ENCODE measurements at places on chromosomes 3 and 15.

- no peak for DNase-seq
Observed at GRCh38 chr3:186128158-186128557, 19.3 kb upstream of the ETV5 start.

DNA sequence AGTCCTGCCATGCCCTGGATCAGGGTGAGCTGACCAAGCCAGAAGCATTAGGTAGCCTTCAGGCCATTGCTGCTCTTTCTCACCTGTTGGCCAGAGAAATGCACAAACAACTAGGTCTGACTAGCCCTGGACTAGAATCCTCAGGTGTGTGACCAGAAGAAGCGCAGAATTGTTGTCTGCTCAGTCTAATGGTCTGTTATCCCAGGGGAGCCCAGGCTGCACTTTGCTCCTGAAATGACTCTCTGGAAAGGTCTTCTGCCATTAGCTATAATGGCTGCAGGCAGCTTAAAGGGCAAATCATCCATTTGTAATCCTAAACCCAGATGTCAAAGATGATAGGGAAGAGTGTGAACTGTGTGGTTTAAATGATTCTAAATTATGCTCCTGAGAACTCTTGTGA, 246.1 kb downstream of the NFKBIZ start:
- no peak for DNase-seq

DNA sequence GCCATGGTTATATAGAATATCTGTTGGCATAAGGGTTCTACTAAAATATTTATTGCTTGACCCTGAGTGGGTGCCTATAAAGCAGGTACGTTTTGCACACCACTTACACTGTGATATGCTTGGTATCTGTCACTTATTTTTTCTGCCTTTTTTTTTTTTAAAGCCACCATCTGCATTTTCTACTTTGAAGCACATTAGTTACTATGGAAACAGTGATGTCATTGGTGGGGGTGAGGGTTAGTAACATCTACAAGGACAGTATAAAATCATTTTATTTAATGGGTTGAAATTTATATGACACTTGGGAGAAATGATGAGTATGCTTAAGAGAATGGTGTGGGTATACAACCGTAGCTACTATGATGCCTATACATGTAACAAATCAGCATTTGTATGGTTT, 25.6 kb downstream of the SLCO3A1 start:
- no peak for DNase-seq

DNA sequence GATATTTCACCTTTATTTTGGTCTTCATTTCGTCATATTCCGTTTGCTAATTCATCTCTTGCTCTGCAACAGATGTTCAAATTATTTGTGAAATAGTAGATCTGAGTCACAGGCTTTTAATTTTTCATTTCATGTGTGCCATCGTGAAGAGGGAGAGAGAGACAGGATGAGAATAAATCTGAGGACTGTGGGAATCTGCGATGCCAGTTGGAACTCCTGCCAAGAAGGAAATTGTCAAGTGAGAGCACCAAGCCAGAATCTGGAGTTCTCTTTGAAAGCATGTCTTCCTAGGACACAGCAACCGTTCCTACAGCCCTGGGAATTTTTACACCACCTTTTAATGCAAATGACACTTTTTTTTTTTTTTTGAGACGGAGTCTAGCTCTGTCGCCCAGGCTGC, 48.8 kb downstream of the NSMCE3 start:
- DNase-seq: no peak

DNA sequence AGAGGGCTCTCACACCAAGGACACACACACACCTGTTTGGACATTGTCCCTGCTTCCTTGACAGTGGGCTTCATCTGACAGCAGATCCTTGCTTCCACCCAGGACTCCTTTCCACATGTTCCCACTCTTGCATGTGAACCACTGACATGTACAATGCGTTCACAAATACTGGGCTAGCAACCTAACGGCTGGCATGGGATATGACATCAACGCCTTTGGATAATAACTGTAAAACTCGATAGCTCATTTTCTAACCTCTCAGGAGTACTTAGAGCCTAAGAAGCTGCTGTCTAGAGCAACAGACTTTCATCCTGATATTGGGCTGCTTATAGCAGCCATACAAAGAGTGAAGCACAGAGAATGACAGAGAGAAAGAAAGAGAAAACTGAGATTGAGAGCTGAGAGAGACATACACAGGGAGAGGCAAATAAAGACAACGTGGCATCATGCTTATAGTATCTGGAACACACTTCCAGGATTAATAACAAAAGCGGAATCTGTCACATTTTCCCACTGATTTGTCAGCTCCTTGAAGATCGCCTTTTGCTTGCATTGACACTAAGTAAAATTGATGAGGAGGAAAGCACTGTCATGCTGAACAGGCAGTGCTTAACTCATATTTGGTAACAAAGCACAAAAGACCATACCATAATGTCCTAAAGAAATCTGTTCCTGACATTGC, 1.7 kb downstream of the GUCA1C start:
- no peak for DNase-seq

DNA sequence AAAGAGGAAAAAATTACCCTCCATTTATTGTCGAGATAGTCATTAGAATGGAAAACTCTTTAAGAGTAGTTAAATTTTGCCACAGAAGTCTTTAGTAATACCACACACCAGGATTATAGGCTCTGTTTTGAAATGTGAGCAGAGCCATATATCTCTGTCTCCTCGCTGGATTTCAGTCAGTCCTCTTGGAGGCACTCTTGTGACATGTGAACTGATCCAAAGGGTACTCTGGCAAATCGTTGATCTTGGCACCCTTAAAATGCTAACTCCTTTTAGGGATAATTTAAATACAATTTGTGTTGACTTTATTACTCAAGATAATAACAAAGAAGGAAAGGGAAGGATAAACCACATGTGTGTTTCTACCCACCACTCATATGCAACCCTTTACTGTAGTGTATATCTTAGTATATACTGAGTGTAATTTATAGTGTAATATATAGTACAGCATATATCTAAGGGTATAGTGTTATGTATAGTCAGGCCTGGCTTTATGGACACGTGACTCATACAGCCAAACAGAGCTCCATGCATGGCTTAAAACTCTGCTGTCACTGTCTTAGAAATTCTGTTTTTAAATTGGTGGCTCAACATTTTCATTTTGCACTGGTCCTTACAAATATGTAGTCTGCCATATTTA, 12.3 kb upstream of the KPNA4 start:
- DNase-seq: no peak

DNA sequence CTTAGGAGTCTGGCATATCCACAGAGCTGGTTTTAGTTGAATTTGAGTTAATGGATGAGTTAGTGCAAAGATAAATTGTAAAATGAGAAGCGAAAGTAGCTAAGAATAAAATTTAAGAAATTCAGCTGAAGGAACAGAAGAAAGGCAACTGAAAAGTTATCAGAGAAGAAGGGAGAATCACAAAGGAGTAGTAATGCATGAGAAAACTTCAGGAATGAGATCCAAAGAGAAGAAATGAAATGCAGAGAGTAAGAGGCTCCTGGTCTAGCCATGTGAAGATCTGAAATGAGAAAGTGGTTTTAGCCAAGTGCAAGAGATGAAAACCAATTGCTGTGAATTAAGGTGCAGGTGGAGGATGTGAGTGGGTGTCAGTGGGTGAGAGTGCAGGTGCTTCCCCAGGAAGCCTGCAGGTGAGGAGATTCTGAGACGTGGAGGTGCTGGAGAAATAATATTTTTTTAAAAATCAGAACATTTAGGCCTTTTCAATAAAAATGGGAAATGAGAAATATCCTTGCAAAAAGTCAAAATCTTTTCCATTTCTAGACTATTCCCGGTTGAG, 18.5 kb downstream of the KBTBD8 start:
- no peak for DNase-seq

GRCh38 chr3:39000008-39000450, 51.7 kb downstream of the SCN11A start:
- DNase-seq: no peak

DNA sequence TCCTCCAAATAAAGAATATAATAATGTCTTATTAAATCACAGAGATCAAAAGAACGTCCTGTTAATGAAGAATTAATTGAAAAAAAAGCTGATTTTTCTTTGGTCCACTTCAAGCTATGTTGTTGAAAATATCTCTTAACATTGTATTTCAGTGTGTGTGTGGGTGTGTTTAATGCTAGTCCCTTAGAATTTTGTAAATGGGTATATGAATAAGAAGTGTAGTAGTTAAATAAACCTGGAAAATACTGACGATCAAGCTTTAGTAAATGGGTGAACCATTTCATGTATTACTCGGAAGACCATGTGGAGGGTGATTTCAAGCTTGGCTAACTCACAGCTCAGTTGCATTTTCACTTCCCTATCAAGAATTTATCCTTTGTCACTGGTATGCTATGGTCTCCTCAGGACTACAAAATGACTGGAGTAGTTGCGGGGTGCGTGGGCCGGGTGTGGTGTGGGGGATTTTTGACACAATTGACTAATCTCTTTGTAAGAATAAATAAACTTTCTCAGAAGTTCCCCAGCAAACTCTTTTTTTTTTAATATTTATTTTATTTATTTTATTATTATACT, 586.4 kb downstream of the GRM7 start:
- no peak for DNase-seq

DNA sequence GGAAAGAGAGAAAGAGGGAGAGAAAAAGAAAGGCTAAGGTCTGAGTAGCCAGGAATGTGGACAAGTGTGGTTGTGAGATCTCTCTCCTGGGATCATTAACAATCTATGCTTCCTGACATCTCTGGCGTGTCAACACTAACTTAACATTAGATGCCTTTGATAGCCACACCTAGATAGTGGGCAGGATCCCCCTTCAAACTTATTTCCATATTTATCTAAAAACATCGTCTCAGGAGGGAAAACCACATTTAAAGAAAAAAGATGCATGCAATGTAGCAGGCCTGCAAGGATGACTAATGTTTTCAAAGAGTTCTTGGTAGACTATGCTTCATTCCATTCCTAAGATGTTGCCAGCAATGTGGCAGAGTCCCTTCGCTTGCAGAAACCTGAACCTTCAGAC, 80.9 kb downstream of the MLH1 start:
- no peak for DNase-seq

DNA sequence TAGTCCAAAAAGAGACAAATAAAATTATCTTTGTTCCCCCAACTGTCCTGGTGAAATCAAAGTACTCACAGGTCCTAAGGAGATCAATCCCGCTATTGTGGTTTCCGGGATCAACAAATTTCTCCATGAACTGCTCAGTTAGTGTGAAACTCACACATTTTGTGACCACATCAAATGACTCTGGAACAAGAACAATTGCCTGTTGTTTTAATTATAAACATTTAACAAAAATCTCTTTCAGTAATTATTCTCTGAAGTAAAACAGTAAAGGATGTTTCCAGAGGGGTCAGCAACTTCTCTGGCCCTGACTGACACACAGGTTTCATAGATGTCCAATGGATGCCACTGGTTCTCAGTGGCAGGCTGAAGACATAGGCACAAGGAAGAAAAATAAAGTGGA, 3.9 kb downstream of the CLDND1 start:
- DNase-seq: no peak

DNA sequence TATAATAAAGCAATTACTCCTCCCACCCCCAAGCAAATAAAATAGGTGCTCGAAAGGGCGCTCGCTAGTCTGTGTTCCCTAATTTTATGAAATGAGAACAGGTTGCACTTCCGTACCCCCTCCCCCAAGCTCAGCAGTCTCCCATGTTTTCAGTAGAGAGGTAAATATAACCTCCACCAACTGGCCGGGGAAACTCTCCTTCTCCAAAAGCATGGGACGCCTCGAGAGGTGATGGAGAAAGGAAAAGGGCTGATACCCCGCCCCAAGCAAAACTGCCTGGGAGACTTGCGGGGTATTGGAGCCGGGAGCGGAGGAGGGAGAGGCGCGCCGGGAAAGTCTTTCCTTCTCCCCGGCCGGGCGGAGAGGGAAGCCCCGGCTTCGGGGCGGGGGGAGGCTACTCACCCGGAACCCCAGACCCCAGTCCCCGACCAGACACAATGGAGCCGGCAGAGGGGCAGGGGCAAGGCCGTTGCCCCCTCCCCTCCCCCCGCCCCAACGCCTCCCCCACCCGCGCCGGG, 605 bp downstream of the DCUN1D1 start:
- no peak for DNase-seq

GRCh38 chr15:34889476-34889875, 80.1 kb downstream of the AQR start:
- DNase-seq: no peak

- DNase-seq: no peak
Observed at GRCh38 chr15:42149493-42150218, 6.8 kb downstream of the PLA2G4F start.

GRCh38 chr3:119774444-119774843, 7.5 kb upstream of the NR1I2 start:
- DNase-seq: no peak

- no peak for DNase-seq
Observed at GRCh38 chr15:74185710-74186348, 12.3 kb downstream of the ISLR start.

DNA sequence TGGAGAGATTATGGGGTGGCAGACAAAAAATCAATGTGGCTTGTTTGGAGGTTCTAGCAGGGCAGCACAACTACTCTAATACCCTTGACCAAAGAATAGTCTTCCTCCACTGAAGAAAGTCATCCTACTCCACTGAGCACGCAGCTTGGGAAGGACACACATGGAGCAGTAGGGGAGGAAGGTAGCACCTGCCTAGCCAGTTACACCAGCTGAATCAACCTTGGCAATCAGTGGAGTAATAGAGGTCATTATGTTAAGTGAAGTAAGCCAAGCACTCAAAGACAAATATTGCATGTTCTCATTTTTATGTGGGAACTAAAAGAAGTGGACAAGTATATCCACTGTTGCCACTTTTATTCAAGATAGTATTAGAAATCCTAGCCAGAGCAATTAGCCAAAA, 555.8 kb upstream of the ALCAM start:
- DNase-seq: no peak

DNA sequence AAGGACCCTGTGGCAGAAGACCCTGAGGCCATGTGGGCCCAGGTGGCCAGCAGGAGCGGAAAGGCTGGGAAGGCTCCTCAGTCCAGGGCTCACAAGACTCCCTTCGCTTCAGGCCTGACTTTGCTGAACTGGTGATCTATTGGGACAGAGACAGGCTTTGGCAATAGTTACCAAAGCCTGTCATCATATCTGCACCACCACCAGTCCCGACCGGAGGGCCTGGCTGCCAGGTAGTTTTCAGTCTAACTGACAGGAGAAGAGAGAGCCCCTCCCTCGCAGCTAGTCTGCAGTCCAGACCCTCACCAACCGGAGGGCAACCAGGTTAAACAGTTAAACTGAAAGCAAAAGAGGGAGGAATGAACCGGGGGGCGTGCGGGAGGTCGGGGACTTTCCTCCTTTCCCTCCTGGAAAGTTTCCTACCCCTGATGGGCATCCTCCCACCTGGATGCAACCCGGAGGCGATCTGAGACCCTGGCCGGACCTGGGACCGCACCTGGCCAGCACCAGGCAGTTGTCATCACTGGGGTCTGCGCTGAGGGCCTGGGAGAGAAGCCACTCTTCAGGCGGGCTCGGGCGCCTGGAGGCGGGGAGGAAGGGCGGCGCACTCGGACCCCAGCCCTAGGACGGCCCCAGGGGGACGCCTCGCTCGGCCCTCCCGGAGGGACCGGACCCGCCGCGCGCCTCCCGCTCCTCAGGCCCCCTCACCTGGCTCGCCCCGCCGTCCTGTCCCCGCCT, 435 bp downstream of the RAB27A start:
- DNase-seq: peak; percentile 27

- DNase-seq: no peak
Observed at GRCh38 chr3:111769110-111769991, 89.7 kb upstream of the PHLDB2 start.

All from activated T-helper 1 cell treated with anti-CD3 and anti-CD28 coated beads, Interleukin-2, amount 50 U/mL, for 16 hours (primary cell).